ENCODE measurements at places on chromosomes 7 and 10.

DNA sequence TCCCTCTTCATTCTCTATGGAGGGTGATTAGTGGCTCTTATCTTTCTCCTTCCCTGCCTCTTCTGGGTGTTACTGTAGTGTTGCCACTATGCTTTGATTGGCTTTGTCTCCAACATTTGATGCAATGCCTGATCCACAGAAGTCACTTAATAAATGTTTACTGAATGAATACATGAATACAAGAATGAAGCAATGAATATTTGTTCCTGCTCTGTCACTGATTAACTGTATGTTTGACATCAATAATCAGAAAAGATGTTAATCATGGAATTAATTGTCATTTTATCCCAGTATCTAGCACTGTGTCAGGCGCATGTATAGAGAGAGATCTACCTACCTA, 4.3 kb downstream of the ANK3 start:
- no peak for DNase-seq

GRCh38 chr10:74677951-74678350, 148.4 kb upstream of the KAT6B start:
- no peak for DNase-seq

- no peak for DNase-seq
These were observed 10.6 kb downstream of the ZMIZ2 start for GRCh38 chr7:44759246-44759645.

GRCh38 chr7:82294382-82294784, 149.2 kb downstream of the CACNA2D1 start:
- DNase-seq = no peak

- DNase-seq = no peak
These were observed 7.0 kb downstream of the PKD1L1 start for GRCh38 chr7:47941136-47941844.

DNA sequence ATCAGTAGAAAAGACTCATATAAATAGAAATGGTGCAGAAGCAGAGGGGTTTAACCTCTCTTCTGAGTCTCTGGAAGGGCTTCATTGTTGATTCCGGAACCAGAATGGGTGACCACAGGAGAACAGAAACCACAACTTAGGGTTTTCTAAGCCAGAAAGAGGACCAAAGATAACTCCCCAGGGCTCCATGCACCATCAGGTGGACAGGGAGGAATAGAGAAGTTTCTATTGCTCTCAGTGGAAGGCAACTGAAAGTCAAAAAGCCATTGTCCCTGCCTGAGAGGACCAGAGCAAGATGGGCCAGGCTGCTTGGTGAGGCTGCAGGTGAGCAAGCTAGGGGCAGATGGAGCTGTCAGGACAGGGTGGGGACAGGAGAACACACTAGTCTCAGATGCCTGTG, 14.6 kb upstream of the NPS start:
- DNase-seq = no peak

- no peak for DNase-seq
These were observed 13.0 kb upstream of the AKR1E2 start for GRCh38 chr10:4813023-4813422.

DNA sequence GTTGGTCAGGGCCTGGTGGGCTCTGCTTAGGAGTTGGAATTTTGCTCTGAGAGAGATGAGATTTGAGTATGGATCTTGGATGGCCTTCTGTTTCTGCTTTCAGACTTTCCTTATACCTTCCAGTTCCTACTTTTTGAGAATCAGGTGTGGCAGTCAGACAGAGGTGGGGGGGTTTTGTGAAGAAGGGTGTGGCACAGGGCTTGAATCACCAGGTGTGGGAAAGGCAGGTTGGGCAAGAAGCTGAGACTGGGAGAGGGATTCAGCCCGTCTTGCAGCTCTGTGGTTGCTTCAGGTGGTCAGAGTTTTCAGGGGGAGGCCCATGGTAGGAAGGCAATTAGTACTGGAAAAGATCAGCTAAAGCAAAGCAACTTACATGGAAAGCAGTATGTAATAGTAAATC, 340.2 kb downstream of the LRMDA start:
- DNase-seq = no peak

- no peak for DNase-seq
These were observed 142.3 kb downstream of the KAT6B start for GRCh38 chr10:74968667-74969061.

DNA sequence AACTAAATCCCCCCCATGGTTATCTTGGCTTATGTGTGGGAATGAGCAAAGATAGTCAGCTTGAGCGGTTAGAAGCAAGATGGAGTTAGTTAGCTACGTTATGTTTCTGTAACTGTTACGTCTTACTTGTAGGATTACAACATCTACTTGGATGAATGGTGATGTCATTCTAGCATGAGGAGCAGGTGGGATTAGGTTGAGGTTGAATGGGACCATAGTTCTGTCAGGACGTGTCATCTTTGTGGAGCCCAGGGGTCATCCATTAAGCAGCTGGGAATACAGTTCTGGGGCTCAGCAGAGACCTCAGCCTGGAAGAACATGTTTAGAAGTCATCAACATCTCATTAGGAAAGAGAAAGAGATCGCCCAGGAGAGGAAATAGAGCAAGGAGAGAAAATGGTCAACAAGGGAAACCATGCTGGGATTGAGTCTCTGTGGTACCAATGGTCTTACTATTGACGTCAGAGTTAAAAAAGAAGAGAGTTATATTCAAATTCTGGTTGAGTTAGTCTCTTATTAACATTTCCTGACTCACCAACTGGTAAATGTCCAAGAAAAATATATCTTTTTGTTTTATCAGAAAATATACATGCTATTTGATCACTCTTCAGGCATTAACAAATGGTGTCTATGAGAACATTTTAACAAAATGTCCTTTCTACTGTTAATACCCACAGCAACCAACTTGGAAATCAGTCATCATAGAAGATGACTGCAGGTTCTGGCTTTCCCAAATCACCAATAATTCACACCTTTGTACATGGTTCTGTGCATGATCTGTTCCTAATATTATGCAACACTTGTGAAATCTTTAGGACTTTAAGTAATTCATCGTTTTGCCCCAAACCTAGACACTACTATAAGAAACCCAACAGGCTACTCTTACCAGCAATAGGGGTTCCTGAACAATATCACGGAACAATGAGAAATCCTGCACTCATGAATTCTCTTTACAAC, 96.9 kb downstream of the KIAA1217 start:
- DNase-seq = no peak

- no peak for DNase-seq
These were observed at the start of gene HOXA10 for GRCh38 chr7:27173956-27174873. Gene HOXA10 (minus strand): TSS chr7:27174320. CDS start chr7:27174306, 14 bp downstream.

DNA sequence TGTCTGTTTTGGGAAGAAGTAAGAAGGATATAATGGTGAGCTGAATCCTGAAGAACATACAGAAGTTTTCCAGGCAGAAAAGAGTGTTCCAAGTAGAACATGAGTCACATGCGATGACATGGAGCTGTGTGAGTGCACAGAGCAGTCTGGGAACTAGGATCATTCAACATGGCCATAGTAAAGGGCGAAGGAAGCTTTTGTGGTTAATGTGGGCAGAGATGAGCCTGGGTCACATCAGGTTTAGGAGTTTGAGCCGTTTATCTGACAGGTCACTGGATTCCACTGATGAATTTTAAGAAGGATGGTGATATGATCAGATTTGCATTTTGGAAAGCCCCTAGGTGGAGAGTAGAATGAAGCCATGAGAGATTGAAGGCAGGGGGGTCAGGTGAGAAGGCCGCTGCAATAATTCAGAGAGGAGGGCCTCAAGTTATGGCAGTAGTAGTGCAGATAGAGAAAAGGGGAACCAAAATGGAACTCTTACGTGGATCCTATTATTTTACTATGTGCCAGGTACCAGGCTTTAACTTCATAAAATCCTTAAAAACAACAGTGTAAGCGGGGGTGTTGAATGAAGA, 171.3 kb downstream of the RNLS start:
- DNase-seq = no peak

- DNase-seq = no peak
These were observed 7.7 kb downstream of the PON2 start for GRCh38 chr7:95427166-95427565.

GRCh38 chr10:133554600-133554999, 10.8 kb downstream of the SYCE1 start:
- DNase-seq = no peak

GRCh38 chr7:6172910-6173295, 99.5 kb downstream of the CYTH3 start:
- DNase-seq = no peak

DNA sequence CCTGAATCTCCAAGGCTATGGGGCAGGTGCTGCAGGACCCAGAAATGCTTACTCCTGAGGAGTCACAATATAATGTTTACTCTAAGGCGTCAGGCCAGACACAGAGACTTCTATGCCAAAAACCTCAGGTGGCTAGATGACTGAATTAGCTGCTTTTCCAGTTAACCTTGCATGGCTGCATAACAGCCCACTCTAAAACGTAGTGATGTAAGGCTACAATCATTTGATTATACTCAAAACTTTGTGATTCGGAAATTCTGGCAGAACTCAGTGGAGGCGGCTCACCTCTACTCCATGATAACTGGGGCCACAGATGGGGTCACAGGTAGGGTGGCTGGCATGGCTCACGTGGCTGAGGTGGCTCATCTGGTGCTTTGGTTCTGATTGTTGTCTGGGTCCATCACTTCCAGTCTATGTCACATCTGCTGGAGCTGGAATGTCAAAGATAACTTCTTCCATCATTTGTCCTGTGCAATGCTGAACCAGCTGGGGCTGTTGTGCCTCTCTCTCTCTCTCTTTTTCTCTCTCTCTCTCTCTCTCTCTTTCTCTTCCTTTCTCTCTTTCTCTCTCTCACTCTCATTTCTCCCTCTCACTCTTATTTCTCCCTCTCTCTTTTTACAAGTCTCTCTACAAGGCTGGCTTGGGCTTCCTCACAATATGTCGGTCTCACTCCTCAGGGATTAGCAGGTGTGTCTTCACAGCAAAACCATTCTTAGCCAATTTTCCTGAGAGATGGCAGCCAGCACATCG, 11.8 kb downstream of the TMEM72 start:
- DNase-seq = no peak

DNA sequence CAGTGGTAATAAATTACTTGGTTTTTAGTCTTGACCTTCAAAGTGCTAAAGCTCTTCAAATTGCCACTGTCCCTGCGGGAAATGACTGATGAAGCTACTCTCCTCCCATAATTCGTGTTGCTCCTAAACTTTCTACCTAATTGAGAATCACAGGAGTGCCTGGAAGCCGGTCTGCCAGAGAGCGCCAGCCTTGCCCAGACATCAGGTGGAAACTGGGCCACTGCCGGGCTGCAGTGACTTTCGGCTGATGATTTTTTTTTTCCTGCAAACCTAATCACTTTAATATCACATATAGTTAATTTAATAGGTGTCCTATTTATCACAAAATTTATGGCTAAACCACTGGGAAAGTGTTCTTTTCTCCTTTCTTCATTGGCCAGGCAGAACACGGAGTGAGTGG, 59.6 kb upstream of the UBE3C start:
- DNase-seq = no peak

DNA sequence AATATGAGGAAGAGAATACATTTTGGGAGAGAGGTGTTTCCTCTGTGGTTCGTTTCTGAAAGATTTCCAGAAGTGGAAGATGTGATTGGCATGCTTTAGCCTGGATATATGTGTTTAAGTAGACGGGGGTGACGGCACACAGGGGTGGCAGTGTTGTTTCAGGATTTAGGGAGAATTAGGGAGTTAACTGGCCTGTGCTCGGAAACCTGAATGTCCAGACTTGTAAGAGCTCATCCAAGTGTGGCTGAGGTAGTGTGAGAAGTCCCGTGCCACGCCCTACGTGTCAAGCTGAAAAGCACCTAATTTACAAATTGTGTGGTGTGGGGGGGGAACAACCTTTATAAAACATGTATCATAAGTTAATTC, 1.1 kb downstream of the RALA start:
- peak; percentile 16 for DNase-seq

GRCh38 chr7:98294326-98294725, 12.8 kb downstream of the BRI3 start:
- no peak for DNase-seq

GRCh38 chr7:1503390-1503789, 799 bp downstream of the INTS1 start:
- DNase-seq = no peak

GRCh38 chr10:115818012-115818411, 455.0 kb downstream of the GFRA1 start:
- peak; percentile 6 for DNase-seq

GRCh38 chr7:20475756-20476155, 139.7 kb upstream of the ABCB5 start:
- no peak for DNase-seq

GRCh38 chr10:97726636-97727178, 10.2 kb upstream of the ZFYVE27 start:
- DNase-seq = no peak

GRCh38 chr10:88106366-88106765, 242.9 kb downstream of the PTEN start:
- no peak for DNase-seq

- DNase-seq = no peak
These were observed 191.9 kb downstream of the ETV1 start for GRCh38 chr7:13797545-13797944.

GRCh38 chr7:7706556-7707172, 11.7 kb downstream of the RPA3 start:
- no peak for DNase-seq

GRCh38 chr10:45075216-45075615, 74.5 kb downstream of the ZNF22 start:
- no peak for DNase-seq

DNA sequence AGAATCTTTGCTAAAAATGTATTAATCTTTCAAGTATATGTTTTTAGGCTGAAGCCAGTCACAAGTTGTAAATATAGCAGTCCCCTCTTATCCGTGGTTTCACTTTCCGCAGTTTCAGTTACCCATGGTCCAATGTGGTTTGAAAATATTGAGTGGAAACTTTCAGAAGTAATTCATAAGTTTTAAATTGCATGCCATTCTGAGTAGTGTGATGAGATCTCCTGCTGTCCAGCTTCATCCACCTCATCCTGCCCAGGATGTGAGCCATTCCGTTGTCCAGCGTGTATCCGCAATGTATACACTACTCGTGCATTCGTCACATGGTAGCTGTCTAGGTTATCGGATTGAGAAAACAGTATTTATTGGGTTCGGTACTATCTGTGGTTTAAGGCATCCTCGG, 12.2 kb downstream of the PDCD4 start:
- DNase-seq = no peak

GRCh38 chr10:24908793-24909423, 43.5 kb downstream of the PRTFDC1 start:
- DNase-seq = no peak

DNA sequence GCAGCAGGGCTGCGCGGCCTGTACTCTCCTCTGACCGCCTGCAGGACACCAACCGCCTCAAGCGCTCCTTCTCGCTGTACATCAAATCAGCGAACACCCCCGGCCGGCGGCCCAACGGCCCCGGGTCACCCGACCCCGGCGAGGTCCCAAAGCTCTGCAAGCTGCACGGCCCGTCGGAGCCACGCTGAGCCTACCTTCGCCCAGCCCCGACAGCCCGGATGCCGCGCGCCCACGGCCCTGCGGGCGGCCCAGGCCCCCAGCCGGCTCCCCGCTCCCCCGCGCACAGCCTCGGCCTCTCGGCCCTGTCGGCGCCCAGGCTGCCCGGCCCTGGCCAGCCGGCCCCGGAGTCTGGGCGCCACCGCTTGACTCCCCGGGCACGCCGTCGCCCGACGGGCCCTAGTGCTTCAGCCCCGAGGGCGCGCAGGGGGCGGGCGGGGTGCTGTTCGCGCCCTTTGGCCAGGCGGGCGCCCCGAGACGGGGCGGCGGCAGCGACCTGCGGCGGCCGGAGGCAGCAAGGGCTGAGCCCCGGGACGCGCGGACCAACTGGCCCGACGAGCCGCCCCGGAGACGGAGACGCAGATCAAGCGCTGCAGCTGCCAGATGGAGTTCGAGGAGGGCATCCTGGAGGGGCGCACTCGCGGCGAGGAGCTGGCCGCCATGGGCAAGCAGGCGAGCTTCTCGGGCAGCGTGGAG, 11.1 kb upstream of the SEC24C start:
- DNase-seq = no peak

Measured in RPMI8226 (cell line).